HS-5 (cell line): ENCODE measurements at places on chromosomes 2 and 18.
A peak's percentile ranks its signal among the peaks of the same experiment; 100 is the strongest.

DNA sequence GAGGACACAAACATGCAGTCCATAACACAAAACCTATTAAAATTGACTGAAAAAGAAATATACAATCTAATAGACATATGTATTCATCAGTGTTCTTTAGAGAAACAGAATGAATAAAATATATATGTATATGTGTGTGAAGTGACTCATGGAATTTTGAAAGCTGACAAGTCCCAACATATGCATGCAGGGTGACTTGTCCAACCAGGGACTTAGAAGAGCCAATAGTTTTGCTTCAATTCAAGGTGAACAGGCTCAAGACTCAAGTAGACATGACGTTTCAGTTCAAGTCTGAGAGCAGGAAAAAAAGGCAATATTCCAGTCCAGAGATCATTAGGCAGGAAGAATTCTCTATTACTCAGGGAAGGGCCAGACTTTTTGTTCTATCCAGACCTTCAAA lies 271.2 kb upstream of the SETBP1 start:
- DNase-seq, result no peak

- no peak for DNase-seq
Measured at GRCh38 chr2:239605976-239606375, 205.2 kb upstream of the HDAC4 start.

DNA sequence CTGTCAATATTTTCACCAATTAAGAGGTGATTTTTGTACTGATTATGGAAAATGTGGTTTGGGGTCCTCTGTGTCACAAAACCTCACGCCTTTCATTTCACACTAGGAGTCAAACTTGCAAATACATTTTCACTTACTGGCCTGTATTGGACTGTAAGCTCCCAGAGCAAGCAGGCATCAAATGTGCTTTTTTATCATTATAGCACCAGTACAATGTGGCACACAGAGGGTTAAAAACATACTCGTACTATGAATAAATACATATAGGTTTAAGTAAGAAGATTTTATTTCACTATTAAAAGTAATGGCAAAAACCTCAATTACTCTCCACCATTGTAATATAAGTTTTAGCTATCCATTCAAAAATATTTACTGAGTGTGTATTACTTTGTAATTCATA lies 56.7 kb downstream of the ABCB11 start:
- DNase-seq, result no peak

- DNase-seq, result no peak
Measured at GRCh38 chr18:23232331-23232730, 97.0 kb downstream of the CABLES1 start.

DNA sequence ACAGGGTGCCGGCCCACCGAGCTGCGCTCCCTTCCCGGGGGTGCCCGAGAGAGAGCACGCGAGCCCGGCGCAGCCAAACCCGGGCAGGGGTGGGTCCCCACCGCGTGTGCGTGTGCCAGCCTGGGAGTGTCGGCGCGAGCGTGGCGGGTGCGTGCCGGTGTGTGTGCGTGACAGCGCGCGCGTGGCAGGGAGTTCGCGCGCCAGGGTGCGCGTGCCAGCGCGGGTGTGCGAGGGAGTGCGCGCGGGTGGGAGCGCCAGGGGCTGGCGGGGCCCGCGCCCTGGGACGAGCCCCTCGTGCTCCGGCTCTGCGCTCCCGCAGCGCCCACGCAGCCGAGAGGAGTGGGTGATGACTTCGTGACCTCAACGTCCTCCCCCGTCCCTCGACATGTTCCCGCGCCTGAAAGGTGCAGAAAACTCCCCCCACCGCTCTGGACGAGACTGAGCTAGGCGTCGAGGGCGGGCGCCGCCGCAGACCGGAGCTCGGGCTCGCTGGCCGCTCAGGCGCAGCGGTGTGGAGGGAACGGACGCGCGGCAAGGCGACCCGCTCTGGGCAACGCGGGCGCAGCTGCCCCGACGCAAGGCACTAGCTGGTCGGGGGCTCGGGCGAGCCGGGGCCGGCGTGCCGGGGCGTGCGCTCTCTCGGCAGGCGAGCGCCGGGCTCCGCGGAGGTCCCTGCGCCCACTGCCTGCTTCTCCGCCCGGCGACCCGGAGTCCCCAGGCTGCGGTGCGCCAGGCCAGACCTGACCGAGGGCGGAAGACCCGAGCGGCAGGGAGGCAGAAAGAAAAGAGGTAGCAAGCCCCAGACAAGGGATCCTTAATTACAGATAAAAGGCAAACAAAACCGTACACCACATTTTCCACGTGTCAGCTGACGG lies 582.8 kb downstream of the ZEB2 start:
- no peak for DNase-seq

GRCh38 chr2:171436307-171436706 lies 2.3 kb downstream of the DCAF17 start:
- peak; percentile 88 for DNase-seq
